ENCODE measurements at places on chromosomes 3 and 15.

DNA sequence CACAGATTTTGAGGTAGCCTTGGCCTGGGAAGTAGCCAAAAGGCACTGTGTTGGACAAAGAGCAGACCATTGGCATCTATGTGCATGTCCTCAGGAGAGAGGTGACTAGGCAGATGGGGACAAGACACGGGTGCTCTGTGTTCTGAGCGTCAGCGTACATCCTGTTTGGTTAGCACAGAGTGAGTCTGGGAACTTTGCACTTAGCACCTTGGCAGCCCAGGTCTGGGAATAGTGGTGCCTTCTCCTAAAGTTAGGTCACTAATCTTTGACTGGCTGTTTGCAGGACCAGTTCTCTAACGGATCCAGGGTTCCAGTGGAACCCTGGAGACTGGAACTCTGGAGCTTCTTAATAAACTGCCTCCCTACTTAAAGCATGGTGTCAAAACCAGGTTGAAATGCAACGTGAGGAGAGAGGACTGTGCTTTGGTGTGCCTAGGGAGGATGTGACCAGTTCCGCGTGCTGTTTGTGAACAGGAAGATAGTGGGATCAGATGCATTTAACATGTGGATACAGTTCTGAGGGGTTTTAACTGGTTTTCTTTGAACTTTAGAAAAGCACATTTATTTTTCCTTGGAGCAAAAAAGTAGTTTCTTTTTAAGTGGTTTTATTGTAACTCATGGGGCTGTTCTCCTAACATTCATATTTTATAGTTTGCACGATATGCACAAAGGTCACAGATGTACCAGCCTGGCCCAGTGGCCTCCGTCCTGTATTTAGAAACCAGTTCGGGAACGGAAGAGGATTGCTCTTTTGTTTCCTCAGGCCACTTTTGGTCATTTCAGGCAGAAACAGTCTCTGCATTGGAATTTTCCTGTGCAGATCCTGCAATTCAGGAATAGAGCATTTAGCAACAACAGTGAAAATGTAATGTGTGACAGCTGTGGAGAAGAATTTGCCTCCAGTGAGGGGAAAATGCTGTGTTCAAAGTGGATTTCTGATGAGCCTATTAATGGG is 48.8 kb downstream of the ABHD2 start:
- peak; percentile 29 for DNase-seq

- DNase-seq = no peak
These were observed 287.5 kb downstream of the MAGI1 start for GRCh38 chr3:65751123-65751700.

GRCh38 chr3:38374221-38374620 is 27.6 kb downstream of the XYLB start:
- peak; percentile 50 for DNase-seq

DNA sequence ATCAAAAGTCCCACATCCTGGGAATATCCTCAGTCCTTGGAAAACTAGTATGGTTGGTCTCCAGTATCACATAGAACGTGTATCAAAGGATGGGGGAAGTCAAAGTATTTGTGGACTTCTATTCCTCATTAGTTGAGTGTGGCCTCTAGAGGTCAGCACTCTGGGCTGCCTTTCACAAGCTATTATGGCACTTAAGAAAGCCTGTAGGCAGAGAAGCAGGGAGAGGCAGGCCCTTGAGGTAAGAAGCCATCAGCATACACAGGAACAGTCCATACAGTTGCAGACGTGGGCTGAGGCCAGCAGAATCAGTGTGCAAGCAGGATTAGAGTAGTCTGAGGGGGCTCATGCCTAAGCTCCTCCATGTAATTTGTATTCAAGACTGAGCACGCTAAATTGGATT is 341.7 kb downstream of the CLSTN2 start:
- no peak for DNase-seq

GRCh38 chr15:43867096-43867495 is 40.3 kb downstream of the WDR76 start:
- no peak for DNase-seq

GRCh38 chr3:130688015-130688688 is 58.5 kb downstream of the PIK3R4 start:
- no peak for DNase-seq
